ENCODE measurements at places on chromosomes 12 and 14.

DNA sequence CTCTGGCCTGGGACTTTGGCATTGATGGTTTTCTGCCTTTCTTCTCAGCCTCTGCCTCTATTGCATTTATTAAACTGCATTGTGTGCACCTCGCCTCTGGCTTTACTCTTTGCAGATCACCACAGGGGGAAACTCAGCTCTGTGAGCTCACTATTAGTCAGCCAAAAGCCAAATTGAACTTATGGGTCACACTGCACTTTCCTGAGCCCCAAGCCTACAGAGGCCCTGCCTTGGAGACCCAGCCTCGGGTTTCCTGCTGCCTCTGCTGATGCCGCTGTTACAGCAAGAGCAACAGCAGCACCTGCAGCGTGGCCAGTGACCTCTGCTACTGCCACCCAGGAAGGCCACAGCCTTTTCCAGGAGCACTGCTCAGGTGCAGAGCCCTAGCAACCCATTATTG, 122.5 kb downstream of the DAD1 start:
- no peak for DNase-seq
- H3K27ac ChIP-seq = peak overlapping the region; percentile 73
- no peaks in the 10 kb centered on the region for H3K27me3 ChIP-seq
- H3K4me3 ChIP-seq = no peak overlapping the region
- no peaks in the 10 kb centered on the region for H3K4me1 ChIP-seq
- no peaks in the 10 kb centered on the region for H3K36me3 ChIP-seq

DNA sequence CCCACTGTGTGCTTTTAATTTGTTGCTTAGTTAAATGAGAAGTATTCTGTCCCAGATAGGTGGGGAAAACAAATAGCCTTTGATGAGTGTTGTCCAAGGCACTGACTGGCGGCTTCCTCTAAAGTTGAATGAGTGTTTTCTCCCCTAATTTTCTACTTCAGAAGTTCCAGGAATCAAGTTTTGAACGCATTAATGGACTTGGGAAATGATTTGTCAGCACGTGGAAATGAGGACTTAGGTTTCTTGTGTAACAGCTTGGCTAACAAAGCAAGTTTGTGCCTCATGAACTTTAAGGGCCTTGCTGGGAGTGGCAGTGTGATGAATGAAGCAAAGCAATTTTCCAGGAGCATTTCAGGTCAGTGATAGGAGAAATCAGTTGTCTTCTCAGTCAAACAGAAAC, 56.9 kb downstream of the LIN52 start:
- peaks cover 13% of the 10 kb centered on the region for H3K4me1 ChIP-seq
- DNase-seq = no peak
- no peak overlapping the region for H3K4me3 ChIP-seq
- H3K36me3 ChIP-seq = no peaks in the 10 kb centered on the region

- peak; percentile 27 for DNase-seq
- peaks cover 36% of the 10 kb centered on the region for H3K4me1 ChIP-seq
- no peaks in the 10 kb centered on the region for H3K36me3 ChIP-seq
- no peak overlapping the region for H3K27ac ChIP-seq
These were observed 25.8 kb downstream of the SNRNP35 start for GRCh38 chr12:123483602-123484248.

DNA sequence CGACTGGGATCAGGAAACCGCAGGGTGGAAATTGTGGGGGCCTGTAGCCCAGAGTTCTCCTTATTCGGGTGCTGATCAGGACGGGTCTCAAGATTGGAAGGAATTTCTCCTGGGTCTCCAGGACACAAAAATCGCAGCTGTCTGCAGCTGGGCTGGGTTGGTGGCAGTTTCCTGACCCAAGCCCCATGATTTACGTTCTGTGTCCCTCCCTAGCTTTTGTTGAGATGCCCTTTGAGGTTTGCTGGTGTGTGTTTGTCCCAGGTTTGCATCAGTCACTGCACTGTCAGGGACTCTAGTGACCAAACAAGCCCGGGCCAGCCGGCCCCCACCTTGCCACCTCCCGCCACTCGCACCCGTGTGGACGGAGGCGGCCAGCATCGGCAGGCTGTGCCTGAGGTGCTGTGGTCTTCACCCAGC, 89.5 kb downstream of the FBXL14 start:
- no peak overlapping the region for H3K4me3 ChIP-seq
- no peaks in the 10 kb centered on the region for H3K36me3 ChIP-seq
- H3K27me3 ChIP-seq = peaks cover 58% of the 10 kb centered on the region
- H3K4me1 ChIP-seq = peaks cover 11% of the 10 kb centered on the region
- DNase-seq = no peak

DNA sequence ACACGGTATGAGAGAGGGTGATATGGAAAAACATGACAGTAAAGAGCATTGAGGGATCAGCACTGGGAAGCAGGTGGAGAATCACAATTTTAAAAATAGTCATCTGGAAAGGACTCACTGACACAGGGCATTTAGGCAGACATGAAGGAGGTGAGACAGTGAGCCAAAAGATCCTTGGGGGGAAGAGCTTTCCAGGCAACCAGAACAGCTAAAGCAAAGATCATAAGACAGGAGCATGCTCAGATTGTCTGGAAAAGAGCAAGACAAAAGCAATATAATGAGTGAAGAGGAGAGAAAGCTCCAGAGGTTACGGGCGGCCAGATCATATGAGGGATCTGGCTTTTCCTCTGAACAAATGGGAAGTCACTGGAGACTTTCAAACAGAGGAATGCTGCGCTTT, 63.9 kb downstream of the DENND5B start:
- no peaks in the 10 kb centered on the region for H3K4me1 ChIP-seq
- H3K27ac ChIP-seq = no peak overlapping the region
- DNase-seq = no peak
- H3K36me3 ChIP-seq = no peaks in the 10 kb centered on the region

All from activated naive CD4-positive, alpha-beta T cell treated with anti-CD3 and anti-CD28 coated beads, Interleukin-2, amount 10 ng/mL, durations not matched to agents 7 days and 5 days (primary cell).